NT2/D1 (cell line): ENCODE measurements at places on chromosomes 11 and 22.

DNA sequence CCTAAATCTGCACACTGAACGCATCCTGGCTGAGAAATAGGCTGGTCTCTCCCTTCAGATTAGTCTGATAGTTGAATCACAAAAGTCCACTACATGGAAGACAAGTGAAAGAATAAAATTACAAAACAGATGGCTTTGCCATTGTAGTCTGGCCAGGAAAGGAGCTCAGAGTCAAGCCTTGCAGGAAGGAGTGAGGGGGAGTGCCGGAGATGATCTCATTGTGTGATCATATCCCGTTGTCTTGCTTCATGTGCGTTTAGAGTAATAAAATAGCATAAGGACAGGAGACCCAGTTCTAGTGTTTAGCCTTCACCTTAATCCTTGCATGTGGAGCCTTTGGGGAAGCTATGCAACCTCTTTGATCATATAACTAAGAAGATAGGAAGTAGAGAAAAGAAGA lies 666.7 kb upstream of the RAG2 start:
- no peak for DNase-seq

DNA sequence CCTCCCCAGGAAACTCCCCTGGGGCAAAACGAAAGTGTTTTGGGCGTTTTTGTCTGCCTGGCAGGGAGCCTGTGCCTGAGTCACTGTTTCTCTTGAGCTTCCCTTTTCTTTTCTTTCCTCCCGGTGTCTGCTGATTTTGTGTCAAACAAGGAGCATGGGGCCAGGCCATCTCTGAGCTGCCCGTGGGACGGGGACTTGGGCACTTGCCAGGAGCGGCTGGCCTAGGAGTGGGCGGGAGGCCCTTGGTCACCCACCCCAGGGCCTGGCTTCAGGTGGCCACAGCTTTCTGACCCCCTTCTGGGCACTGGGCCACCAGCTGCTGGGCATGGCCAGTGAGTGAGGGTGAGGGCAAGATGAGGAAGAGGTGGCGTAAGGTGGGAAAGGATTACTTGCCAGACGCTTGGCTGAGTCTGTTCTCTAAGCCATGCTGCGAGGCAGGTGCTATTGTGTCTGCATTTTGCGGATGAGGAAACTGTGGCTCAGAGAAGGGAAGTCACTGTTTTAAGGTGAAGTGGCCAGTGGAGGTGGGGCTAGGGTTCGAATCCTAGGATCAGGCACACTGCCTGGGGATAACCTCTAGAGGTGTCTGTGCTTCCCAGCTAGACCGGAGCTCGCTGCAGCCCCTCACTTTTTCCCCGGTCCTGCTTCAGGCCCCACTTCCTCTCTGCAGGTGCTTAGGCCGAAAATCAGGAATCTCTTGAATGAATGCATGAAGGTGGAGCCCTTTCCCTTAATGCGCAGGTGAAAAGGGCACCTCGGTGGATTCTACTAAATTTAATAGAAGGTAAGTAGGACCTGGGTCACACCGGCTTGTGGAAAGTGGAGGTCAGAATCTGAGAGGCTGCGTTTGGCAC lies 7.8 kb upstream of the NFAM1 start:
- no peak for DNase-seq

- DNase-seq: no peak
Measured at GRCh38 chr22:20235389-20235991, 32.6 kb downstream of the RTN4R start.

- no peak for DNase-seq
Measured at GRCh38 chr11:112608509-112608908, 347.8 kb upstream of the PLET1 start.

DNA sequence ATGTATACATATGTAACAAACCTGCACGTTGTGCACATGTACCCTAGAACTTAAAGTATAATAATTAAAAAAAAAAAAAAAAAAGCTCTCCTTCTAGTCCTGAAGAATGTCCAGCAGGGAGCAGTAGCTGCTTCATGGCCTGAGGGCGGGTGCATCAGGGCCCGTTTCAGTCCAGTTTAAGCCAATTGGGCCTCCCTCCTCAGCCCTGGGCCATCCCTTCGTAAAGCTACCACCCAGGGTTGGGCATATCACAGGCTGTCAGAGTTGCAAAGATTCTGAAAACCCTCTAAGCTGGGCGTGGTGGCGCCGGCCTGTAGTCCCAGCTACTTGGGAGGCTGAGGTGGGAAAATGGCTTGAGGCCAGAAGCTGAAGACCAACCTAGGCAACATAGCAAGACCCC lies 5.4 kb downstream of the TMPRSS13 start:
- DNase-seq: no peak

GRCh38 chr11:46020084-46020599 lies 97.7 kb downstream of the LARGE2 start:
- no peak for DNase-seq

DNA sequence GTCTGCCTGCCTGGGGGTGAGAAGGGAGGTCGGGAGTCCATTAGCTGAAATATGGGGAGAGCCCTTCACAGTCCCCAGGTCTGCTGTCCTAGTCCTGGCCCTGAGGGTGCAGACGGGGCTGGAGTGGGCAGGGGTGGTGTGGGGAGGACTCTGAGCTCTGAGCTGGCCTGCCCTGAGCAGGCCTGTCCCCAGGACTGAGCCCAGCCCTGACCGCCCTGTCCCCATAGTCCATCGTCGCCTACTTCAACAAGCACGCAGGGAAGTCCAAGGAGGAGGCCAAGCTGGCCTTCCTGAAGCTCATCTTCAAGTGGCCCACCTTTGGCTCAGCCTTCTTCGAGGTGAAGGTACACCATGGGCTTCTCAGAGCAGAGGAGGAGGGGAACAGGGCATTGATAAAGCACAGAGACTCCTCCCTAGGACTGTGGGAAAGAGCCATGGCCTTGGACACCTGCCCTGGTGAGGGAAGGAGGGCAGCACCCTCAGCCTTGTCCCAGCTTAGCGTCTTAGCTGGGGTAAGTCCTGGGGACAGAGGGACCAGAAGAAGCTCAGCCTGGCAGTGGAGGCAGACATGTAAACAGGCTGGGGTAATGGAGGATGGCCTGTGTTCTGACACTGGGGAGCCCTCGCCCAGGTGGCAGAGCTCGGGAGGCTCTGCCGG lies 83.7 kb downstream of the MYO7A start:
- no peak for DNase-seq

DNA sequence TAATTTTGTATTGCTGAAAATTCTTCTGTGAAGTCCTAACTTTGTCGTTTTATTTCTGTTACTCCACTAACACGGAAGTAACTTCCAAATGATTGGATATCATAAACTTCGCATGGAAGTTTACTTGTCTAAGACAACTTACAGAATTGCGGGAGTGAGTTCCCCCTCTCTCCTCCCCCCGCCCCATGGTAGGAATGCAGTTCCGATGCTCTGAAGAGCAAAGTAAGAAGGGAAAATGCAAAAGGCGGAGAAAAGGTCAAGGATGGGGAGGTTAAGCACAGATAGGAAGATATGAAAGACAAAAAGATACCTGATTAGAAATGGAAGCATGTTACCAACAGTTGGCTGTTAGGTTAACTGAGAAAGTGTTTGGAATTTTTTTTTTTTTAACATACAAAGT lies 1.3 kb downstream of the EIF3M start:
- no peak for DNase-seq

- peak; percentile 63 for DNase-seq
Measured at GRCh38 chr11:130522284-130522961, 74.0 kb downstream of the ADAMTS15 start.

GRCh38 chr11:971731-972365 lies 46.2 kb downstream of the AP2A2 start:
- no peak for DNase-seq

GRCh38 chr11:11940551-11940950 lies 67.9 kb downstream of the DKK3 start:
- DNase-seq: no peak

- peak; percentile 15 for DNase-seq
Measured at GRCh38 chr11:36672815-36673450, 74.9 kb upstream of the RAG2 start.

DNA sequence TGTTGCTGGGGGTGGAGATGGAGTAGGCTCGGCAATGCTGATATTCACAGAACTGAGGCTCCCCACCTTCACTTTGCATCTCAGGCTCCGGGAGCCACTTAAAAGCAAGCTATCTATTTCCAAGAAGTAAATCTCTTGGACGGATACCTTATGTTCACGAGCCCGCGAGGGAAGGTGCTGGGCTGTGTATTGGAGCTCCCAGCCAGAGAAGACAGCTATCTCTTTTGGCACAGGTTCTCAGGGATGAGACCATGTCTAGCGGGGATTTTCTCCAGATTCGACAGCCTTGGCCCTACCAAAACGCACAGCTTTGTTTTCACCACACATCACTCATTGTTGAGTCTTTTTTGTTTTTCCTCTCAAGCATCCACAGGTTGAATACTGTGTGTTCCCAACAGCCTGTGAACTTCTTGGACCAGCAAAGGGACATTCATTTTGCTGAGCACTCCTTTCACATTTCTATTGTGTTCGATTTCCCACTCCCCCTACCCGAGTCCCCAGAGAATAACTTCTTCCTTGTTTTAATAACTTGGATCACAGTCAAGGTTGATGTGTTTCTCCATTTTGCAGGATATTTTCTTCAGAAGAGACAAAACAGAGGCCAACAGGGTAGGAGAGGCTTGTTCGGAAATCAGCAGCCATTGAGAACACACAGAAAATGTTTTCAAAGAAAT lies 23.3 kb downstream of the WT1 start:
- no peak for DNase-seq

DNA sequence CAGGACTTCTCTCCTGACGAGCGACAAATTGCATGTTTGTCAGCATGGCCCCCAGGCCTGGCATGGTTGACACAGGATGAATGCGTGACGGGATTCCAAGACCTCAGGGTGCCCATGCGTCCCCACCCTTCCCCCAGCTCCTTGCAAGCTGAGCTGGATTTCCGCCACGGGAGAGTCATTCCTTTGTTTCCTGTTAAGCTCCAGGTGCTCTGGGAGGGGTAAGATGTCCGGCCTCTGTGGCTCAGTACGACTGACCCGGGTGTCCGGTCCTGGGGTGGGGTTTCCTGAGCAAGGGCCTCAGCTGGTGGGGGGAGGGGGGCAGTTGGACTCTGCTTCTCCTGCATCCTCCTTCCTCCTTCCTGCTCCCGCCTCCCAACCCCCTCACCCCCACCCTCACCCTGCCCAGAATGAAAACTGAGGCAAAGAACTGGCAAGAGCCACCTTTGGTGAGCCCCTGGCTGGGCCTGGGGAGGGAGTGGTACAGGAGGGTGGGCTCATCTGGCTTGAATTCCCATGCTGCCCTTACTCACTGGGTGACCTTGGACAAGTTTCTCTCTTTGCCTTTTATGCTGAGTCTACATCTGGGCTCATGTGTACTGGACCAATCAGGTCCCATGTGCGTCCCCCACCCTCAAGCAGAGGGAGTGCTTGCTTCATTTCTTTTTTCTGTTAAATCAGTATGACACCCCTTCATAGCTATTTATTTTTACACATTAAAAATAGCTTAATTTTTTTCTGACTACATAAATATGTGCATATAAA lies 2.5 kb downstream of the CDC42EP2 start:
- DNase-seq: no peak

DNA sequence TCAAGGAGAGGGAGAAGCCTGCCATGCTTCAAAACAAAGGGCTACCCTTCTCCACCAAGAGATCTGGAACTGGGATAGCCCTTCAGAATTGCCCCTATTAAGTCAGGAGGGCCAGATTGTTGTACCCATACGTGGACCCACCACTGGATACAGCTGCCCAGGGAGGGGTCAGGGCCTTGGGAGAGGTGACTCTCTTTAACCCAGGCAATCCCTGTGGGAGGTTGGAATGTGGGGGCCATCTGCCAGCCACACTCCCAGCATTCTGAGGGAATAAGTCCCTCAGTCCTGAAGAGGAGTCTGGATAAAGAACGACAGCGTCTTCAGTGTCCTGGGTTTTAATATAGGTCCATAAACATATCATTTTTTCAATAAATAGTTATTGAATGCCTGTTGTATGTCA lies 588.2 kb upstream of the TENM4 start:
- DNase-seq: no peak

- DNase-seq: no peak
Measured at GRCh38 chr11:46978005-46978491, 41.5 kb downstream of the CSTPP1 start.

DNA sequence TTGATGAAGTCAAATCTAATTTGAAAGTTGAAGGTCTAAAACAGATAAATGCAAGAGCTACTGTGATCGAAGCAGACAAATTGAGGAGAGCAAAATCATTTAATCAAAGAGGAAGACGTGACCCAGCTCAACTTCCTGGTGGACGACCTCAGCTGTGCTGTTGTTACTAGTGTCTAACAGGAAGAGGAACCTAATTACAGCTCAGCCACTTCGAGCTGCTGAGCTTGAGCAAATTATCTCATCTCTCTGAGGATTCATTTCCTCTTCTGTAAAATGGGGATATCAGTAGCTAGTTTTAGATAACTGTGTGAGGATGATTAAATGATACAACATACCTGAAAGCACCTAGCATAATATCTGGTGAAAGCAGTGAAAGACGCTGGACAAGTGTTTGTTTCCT lies 48.6 kb upstream of the OLFML1 start:
- DNase-seq: no peak

DNA sequence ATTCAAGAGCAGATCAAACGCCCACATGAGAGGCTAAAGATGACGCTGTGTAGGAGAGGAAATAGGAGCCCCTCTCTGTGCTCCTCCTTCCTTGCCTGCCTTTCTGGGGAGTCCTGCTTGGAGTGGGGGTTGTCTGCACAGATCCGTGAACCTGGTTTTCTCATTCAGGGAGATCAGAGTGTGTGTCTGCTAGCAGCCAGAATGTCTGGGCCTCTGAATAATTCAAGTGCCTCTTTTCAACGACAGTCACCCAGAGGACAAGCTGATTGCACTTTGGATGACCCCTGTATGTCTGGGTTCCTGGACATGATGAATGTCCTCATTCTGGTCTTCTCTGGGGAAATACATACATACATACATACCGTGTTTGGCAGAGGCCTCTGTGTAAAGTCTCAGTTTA lies 592.5 kb upstream of the B3GAT1 start:
- no peak for DNase-seq

DNA sequence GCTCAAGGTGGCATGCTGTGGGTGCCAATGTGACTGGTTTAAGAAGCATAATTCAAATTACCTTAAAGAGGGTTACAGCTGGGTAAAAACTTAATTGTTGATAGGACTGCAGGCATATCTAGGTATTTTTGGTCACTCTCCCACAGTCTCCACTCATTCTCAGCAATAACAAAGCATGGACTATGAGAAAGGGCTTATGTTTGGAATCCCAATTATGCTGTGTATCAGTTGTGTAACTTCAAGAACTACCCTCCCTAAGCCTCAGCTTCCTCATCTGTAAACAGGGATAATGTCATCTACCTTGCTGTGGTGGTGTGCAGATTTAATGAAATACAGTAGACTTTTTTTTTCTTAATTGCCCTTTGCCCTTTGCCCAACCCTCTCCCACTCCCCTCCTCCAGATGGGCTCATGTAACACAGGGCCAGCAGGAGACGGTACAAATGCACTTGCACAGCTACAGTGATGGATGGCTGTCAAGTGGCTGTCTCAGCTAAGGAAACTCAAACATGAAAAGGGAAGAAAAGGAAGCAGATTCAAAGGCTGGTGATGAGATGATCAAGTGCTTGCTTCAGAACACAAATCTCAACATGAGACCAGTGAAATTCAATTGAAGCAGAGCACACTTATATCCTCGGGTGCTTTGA lies 37.6 kb downstream of the MAP6 start:
- no peak for DNase-seq

DNA sequence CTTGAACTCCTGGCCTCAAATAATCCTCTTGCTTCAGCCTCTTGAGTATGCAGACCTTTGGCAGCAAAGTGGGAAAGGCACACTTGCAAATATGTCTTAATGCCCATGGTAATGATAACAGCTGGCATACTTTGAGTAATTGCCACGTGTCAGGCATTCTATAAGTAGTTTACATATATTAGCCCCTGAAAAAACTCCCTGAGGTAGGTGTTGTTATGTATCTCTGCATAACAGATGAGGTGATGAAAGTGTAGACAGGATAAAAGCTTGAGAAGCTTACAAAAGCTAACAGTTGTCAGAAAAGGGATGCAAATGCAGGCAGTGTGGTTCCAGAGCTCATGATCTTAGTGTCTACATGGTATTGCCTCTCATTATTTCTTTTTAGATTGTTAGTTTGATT lies 291.1 kb upstream of the C11orf87 start:
- no peak for DNase-seq
